ENCODE measurements at places on chromosomes 12 and 14.

DNA sequence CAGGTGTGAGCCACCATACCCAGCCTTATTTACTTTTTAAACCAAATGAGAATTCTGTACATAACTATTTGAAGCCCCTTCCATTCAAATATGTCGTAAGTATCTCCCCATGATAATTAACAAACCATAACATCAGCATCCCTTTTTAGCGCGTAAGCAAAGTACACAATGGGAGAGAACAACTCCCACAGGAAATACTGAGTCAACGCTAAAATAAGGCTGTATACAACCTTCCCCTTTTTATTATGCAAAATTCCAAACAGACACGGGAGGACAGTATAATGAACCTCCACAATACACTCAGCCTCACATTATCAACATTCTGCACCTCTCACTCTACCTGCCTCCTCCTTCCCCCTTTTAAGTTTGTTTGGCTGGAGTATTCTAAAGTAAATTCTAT, 73.5 kb downstream of the CCDC88C start:
- DNase-seq, result no peak

DNA sequence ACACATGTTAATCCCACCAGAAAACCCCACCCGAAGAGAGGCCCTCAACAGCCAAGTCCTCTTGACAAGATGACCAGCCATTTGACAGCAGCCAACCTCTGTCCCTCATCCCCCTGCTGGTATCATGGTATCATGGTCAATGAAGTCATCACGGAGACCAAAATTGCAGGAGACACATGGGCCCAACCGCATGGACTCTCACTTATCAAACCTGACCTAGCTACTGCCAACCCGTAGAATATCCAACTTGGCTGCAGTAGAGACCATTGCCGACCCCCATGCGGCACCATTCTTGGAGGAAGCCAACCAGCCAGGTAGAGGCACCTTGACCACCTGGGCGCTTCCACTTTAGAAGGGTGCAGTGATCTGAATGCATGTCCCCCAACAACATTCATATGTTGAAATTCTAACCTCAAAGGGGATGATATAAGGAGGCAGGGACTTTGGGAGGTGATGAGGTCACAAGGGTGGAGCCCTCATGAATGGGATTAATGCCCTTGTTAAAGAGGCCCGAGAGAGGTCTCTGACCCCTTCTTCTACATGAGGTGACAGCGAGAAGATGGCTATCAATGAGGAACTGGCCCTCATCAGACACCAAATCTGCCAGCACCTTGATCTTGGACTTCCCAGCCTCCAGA, 33.3 kb downstream of the DIO3 start:
- DNase-seq, result no peak

- DNase-seq, result no peak
Measured at GRCh38 chr14:50806241-50806933, 24.6 kb downstream of the NIN start.

DNA sequence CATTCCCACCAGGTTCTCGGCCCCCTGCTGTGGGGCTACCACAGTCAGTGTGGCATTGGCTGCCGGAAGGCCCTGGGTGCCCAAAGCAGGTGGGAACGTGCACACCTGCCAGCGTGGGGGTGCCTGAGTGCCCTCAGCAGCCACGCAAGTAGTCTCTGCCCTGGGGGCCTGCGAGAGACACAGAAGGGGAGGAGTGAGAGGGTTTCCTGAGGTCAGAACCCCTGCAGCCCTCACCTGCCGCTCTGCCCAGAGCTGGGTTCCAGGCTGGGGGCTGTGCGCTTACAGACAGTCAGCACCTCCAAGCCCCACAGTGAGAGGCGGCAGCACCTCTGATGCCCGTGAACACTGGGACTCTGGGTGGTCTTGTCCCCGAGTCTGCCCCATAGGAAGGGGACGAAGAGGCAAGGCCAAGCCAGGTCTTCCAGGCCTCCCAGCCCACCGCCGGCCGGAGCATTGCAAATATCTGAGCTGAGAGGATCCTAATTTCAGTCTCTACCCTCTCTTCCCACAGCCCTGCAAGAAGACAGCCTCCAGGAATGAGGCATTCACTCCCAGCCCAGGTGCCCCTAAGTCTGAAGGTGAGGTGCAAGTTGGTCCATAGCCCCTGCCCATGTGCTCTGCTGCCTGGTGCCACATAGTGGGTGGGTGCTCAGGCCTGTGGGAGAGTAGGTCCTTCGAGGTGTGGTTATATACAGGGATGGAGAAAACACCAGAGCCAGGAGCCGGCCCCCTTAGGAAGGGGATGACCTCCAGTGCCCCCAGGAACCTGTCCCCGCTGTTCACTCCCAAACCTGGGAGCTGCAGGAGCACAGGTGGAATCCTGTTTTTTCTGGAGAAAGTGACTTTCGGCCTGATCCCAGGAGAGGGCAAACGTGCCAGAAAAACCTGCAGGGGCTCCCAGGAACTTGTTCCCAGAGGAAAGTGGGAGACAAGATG, 291.1 kb upstream of the RTL1 start:
- DNase-seq, result no peak

GRCh38 chr14:102620413-102620812, 28.0 kb downstream of the RCOR1 start:
- DNase-seq, result no peak

- DNase-seq, result no peak
Measured at GRCh38 chr12:114866331-114866730, 182.4 kb upstream of the TBX3 start.

GRCh38 chr12:93040367-93040766, 111.3 kb upstream of the EEA1 start:
- DNase-seq, result no peak

- no peak for DNase-seq
Measured at GRCh38 chr12:5201554-5202218, 158.0 kb downstream of the KCNA5 start.

DNA sequence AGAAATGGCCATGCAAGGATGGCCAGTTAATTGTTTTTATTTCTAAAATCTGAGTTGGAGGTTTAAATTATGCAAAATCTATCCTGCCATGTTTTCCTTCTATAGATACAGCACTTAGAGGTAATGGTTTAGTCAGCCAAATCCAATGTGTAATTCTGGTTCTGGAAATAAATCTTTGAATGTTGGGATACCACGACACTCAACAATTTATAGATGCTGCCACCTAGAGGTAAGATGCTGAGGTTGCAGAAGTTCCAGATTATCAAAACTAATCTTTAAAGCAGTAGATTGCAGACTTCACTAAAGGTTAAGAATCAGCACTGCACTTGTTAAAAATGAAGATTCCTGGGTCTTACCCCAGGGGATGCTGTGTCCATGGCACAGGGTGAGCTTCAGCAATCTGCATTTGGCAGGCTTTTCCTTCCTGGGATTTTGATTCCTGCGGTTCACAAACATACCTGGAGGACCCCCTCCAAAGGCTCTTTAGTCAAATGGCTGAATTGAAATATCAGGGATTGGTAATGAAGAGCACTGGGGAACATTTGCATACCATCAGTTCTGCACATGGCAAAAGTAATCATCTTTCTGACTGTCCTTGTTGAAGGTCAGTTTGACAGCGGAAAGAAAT, 53.4 kb upstream of the ANO4 start:
- DNase-seq, result no peak

GRCh38 chr14:79510659-79511058, 700.6 kb downstream of the DIO2 start:
- no peak for DNase-seq

DNA sequence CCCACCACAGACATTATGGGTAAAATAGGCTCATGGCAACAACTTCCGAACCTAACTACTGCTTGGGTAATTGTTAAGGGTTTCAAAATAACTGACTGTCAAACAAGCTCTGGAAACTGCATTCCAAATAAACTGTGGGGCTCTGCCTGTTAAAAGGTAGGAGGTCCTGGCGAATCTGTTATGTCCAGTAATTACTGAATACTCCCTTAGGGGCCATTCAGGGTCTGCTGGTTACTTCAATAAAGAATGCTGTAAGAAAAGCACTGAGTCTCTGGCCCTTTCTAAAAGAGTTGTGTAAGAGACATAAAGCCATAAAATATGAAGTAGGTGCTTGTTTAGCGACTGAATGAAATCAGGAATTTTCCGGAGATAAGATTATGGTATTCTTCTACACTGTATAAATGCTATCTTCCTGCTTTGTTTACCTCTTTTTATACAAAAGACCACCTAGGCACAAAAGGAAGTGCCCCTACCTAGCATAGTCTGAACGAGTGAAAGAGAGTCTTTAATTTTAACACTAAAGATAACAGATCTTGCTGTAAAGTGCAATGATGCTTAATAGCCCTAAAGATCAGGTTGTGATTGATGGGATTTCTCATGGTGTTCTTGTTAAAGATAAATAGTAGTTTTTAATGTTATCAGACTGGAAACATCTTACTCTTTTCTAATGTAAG, 127.8 kb downstream of the FBXL14 start:
- no peak for DNase-seq

DNA sequence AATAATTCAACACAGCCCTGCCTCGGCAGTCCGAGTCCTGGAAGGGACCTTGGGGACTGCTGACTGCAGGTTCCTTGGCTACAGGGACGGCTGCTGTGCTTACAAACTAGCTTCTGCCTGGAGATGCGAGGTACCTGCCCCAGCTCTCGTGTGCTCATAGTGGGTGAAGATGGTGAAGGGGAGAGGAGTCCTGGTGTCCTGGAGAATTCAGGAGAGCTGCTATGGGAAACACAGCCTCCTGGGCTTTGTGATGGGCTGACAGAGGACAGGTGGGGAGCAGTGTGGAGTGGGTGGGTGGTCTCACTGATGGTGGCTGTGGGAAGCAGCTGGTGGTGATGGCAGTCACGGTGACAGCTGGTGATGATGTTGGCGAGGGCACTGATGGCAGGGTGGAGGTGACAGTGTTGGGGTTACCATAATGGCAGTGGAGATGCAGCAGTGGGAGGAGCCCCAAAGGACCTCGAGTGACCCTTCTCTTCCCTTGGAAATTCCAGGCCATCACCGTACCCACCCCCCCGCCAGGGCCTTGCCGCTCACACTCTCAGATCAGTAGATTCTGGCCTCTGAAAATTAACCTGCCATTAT, 32.8 kb downstream of the HVCN1 start:
- DNase-seq, result no peak

- no peak for DNase-seq
Measured at GRCh38 chr12:45768194-45768593, 38.7 kb downstream of the ARID2 start.

DNA sequence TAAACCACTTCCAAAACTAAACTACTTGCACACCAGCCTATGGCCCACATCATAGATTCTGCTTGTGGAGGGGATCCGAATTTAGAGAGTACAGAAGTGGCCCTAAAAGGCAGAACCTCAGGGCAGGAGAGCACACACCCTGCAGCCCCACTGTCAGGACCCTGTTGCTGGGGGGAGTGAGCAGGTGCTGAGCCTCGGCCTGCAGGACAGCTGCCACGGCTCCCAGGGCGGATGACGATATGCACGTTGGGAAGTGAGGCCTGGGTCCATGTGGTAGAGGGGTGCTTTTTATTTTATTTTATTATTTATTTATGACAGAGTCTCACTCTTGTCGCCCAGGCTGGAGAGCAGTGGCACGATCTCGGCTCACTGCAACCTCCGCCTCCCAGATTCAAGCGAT, 73.5 kb downstream of the TNFAIP2 start:
- DNase-seq, result no peak

GRCh38 chr12:103833095-103833775, 7.8 kb downstream of the NT5DC3 start:
- DNase-seq, result no peak

DNA sequence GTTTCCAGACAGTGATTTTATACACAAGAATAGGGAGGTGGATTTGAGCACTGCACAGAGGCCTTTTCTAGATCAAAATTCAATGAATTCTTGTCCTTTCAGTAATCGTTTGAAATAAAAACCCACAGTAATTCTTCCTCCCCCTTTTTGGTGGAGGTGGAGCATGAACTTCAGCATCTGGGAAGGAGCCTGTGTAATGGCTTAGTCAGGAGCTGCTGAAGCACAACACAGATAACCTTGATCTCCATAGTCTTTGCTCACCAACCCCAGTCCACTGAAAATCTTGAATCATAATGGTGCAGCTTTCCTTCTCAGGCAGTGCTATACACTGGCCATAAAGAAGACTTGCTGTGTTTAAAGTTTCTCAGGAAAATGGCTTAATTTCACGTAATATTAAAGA, 6.4 kb upstream of the TBPL2 start:
- DNase-seq, result no peak

GRCh38 chr14:77319422-77319821, 1.3 kb downstream of the POMT2 start:
- no peak for DNase-seq

- no peak for DNase-seq
Measured at GRCh38 chr12:31233061-31233730, 92.8 kb downstream of the SINHCAF start.

DNA sequence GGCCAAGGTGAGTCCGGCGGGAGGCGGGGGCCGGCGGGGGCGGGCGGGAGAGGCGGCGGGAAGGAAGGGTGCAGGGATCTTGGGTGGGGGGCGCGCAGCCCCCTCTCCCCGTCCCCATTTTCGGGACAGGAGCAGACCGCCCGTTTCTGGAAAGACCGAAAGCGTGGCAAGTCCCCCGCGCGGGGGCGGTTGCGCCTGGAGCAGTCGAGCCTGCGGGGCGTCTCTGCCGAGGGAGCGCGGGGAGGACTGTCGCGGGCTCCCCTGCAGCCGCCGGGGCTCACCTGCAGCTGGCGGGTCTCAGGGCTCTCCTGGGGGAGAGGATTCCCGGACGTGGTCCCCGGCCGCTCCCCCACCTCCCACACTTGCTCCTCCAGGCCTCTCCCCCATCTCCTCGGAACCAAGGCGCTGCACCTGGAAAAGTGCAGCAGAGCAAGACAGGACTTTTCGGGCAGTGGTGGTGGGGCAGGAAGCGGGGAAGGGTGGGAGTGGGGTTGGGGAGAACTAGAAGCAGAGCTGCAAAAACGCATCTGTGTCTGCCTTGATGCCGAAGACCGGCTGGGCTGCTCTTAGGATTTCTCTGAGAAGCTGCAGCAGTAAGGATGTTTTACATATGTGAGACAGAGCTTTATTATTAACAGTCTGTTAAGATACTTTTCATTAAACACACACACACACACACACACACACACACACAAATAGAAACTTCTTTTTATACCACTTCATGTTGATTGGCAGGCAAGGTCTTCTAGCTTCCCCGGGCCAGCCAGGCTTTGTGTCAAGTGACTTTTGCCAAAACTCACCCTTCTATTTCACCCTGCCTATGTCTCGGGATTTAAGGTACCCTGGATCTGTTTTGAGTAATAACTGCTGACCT, 677 bp downstream of the C12orf75 start:
- DNase-seq, result no peak

GRCh38 chr14:57637901-57638300, 144.2 kb upstream of the CCDC198 start:
- DNase-seq, result no peak

GRCh38 chr12:59041241-59042121, 121.2 kb upstream of the LRIG3 start:
- no peak for DNase-seq

- no peak for DNase-seq
Measured at GRCh38 chr12:401235-402028, at the start of gene CCDC77. Gene CCDC77, plus strand, starts transcription at chr12:401644. Its CDS starts 7,740 bp downstream, at chr12:409384.

Data from substantia nigra (tissue), 51 donors.